Type B pancreatic cell (in vitro differentiated cells): ENCODE measurements at places on chromosomes 5 and 9.

DNA sequence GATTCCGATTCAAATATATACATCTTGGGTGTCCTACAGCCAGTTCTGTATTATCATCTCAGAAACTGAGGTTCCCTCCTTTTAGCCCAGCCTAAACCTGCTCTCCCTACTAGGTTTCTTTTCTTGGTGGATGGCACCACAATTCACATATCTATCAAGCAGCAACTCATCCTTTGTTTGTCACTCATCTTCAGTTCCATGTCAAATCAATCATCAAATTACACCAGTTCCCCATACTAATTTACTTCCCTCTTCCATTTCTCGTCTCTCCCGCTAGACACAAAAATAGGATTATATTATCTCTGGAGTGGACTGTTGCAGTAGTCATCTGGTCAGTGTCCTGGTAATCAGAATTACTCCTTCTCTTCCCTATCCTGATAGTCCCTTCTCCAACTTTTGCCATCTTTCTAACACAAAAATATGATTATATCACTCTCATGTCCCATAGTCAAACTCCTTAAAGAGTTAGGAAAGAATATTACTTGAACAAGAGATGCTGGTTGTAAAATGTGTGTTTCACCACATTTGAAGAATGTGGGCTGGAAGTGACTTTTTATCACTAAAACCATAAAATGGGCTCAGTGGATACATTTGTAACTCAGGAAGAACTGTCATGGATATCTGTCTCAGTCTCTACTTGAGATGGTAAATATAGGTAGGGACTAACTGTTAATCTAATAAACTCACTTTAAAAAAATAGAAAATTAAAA lies 69.1 kb upstream of the RICTOR start:
- no peak for DNase-seq

DNA sequence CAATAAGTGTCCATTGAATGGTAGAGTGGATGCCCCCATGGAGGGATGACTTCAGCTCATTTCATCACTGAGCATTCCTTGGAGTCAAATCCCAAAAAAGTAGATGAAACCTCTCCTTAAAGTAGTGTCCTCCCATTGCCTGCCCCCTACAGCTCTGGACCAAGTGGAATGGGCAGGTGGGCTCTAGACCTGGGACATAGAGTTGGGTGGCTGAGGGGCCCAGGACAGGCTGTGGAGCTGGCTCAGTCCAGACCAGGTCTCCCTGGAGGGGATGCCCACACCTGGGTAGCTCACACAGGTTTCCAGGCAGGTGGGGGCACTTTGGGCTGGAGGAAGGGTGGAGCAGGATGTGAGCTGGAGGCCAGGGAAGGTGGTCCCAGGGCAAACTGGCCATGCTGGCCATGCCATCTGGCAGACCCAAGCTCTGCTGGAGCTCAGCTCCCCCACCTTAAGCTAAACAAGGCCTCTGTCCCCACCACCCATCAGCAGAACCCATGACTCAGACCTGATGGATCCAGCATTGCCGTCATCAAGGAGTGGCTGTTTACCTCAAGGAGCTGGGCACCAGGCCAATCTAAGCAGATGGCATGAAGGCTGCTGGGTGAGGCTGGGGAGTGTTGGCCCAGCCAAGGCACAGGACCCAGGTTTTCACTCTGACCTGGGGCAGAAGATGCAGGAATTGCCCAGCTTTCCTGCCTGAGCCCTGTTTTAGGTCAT lies 6.2 kb upstream of the SPINK4 start:
- no peak for DNase-seq

GRCh38 chr5:143524338-143524945 lies 121.0 kb upstream of the NR3C1 start:
- DNase-seq, result no peak

DNA sequence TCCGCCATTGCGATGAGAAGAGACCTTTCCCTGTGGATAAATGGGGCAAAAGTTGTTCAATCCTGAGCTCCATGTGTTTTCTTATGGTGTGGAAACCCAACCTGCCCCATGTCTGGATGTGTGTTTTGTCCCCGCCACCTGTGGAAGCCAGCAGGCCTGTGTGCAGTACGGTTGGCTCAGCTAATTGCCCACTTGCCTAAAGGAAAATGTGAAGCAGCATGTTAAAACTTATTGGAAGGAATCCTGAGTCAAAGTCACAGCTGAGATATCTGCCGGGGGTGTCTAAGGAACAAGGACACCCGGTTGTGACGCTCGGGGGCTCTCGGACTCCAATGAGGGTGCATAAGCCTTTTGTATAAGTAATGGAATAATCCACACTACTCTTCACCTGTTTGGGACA lies 361.1 kb upstream of the IRX1 start:
- DNase-seq, result no peak

DNA sequence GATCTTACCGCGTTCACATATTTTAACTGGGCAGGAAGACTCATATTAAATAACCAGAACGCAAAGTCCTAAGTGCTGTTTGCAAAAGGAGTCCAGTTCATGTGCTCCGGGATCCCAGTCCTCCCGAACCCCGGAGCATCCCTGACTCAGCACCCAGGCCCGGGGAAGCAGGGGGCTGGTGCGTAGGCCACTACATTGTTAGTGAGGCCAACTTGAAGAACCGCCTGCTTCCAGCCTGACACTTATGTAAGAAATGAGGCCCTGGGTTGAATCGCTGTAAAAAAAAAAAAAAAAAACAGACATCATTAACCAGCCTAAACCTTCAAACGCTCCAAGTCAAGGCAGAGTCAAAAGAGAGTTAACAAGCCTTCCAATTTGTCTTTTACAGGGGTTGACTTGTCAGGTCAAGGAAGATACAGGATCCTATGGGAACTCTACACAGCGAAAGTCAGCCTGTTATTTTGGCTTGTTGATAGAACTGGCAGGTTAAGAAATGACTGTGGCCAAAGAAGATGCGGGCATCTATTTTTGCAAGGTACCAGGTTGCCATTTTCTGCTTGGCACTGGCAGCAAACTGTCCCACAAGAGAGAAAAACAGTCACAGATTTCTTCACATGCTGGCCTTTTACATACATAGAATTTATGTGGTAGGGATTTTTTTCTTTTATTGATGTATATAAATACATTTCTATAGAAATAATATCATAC lies 93.3 kb downstream of the ACTL7B start:
- no peak for DNase-seq

GRCh38 chr5:23042226-23042625 lies 189.1 kb upstream of the CDH12 start:
- no peak for DNase-seq

GRCh38 chr5:88964831-88965230 lies 81.8 kb upstream of the MEF2C start:
- DNase-seq, result no peak

- DNase-seq, result no peak
Measured at GRCh38 chr9:129395633-129396364, 217.7 kb upstream of the IER5L start.

DNA sequence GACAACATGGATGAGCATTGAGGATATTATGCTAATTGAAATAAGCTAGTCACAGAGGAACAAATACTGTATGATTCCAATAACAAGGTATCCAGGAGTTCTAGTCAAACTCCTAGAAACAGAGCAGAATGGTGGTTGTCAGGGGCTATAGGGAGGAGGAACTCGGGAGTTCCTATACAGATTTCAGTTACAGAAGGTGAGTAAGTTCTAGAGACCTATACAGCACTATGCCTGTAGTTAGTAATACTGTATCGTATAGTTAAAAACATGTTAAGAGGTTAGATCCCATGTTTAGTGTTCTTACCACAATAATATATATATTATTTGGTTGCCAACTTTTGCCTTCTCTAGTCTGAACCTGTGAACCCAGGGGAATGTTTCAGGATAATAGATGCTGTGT lies 7.9 kb upstream of the OXCT1 start:
- DNase-seq, result no peak

DNA sequence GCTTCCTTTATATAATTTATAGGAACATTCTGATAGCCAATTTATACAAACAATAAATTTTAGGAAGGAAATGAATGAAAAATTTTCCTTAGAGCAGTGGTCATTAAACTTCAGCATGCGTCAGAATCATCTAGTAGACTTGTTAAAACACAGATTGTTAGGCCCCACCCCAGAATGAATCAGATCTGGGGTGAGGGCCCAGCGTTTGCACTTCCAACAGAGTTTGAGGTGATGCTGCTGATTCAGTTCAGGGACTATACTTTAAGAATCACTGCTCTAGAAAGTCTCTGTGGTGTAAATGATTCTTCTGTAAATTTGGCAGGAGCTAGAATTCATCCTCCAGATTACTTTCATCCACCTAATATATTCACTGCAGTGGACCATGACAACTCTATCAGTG lies 80.4 kb downstream of the SLC12A2 start:
- DNase-seq, result no peak

DNA sequence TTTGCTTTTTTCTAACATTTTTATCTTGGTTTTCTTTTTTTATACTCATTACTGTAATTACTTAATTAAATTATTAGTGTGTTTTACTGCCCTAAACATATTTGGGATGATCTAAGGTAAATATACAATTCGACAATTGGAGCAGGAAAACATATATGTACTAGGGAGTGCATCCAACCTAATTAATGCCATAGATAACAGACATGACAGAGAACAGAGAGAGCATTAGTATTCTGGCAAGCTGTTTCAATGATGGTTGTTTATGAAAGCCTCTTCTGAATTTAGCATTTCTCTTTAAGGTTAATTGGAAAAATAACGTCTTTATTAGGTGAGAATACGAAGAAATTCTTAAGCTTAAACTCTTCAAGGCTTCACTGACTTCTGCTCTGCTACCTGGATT lies 300.1 kb upstream of the PRR16 start:
- no peak for DNase-seq

GRCh38 chr5:134124289-134125038 lies 10.0 kb downstream of the TCF7 start:
- DNase-seq, result no peak

- no peak for DNase-seq
Measured at GRCh38 chr5:107199756-107200155, 471.0 kb downstream of the EFNA5 start.

GRCh38 chr9:115413304-115413703 lies 295.3 kb upstream of the TNC start:
- no peak for DNase-seq

GRCh38 chr9:1096155-1096964 lies 46.2 kb downstream of the DMRT2 start:
- no peak for DNase-seq
